ENCODE measurements at places on chromosomes 2 and 18.
A peak's percentile ranks its signal among the peaks of the same experiment; 100 is the strongest.

GRCh38 chr18:7021994-7022840 lies 95.4 kb downstream of the LAMA1 start:
- peak; percentile 39 for DNase-seq

- no peak for DNase-seq
Observed at GRCh38 chr2:124559236-124559635, 534.1 kb downstream of the CNTNAP5 start.

GRCh38 chr2:187055463-187055862 lies 206.5 kb upstream of the ZSWIM2 start:
- DNase-seq = no peak

DNA sequence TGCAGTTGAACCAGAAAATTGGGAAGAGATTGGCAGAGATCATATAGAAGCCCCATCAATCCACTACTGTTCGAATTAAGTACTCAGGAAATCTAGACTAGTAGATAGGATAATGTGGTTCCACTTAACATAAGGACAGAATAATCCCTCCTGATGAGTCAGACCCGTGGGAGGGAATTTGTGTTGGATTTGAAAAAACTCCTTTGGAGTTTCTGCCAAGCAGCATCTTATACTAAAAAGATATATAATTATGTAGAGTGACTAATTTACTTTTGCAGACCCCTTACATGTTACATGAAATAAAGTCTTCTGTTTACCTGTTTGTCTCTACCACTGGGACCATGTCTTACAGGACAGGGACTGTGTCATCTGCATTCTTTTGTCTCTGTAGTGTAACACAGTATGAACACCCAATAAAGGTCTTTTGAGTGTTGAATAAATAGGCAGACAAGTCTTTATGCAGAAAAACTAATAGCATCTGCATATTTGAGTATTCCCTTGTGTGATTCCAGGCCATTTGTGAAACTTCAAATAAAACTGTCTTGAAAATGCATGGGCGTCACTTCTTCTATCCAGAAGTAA lies 122.6 kb upstream of the DNAJC10 start:
- no peak for DNase-seq

DNA sequence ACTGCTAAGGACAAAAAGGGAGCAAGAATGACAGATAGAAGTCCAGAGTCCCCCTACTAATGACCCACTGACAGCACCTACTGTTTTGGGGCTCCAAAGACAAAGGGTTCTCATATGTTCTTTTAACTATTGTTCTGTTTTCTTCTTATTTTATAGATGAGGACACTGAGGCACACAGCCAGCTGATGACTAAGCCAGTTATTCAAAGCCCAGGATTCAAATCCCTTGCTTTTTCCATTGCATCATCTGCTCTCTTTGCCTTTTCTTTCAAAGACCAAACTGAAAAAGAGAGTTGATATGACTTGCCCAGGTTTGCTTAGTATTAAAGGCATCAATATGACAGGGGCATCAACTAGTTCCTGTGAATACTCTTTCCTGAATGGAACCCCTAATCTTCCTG lies 299.8 kb downstream of the LRATD1 start:
- no peak for DNase-seq

DNA sequence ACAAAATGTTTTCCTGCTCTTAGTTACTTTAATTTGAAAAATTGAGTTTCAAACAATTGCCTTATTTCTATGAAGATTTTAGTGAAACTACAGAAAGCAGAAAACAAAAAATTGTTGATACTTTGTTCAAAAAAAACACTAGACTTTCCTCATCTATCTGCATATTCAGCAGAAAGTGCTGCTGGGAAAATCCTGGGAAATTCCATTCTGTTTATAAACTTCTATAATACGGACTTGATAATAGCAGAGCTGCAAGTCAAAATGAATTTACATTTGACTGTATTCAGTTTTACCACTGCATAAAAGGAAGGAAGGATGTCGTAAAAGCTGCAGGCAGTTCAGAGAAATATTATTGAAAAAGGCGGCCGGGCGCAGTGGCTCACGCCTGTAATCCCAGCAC lies 24.9 kb upstream of the ERICH2 start:
- DNase-seq = no peak

DNA sequence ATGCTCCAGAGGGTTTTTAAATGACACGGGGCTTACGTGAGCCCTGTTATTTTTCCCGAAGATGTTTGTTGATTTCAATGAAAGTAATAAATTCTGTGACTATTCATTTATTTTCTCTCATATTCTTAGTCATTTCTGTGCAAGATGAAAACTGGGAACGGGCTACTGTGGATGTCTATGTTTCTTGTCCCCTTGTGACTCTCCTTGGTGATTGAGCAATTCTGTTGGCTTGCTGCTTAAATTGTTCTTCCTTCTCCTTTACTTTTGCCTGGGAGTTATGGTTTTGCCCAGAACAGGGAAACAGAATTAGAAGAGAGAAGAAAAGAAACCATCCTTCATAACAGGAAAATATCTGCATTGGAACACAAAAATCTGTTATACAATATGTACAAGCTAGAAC lies 508.2 kb upstream of the DSEL start:
- no peak for DNase-seq

DNA sequence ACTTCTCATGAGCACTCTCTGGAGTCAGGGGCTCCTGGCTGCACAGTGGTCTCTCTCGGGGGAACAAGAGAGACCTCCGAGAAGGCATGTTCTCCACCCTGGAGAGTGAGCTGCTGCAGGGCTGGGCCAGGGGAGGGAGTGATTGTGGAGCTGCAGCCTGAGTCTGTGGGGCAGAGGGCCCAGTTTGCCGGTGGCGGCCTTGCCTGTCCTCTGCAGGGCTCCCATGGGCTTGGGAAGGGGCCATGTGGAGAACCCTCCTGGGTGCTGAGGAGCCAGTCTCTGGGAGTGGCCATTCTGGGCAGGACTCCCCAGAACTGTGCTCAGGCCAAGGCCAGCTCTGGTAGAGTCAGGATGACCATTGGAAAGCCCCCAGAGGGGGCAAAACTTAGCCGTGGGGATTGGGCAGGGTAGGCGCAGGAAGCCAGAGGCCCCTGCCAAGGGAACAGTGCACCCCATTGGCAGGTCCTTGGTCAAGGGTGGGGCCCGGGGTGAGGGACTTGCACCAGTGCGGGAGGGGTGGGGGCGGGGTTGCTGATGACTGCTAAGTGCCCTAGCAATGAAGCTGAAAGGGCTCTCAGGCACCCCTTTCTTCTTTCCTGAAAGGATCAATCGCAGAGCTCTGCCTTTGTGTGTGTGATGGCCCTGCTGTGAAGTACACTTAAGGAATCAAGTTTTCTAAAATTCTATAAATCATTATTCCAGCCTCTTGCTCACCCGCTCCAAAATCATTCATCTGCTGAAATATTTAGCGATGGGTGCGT lies 69.7 kb upstream of the BOD1L2 start:
- DNase-seq = no peak

GRCh38 chr2:124309563-124310138 lies 284.6 kb downstream of the CNTNAP5 start:
- no peak for DNase-seq

- no peak for DNase-seq
Observed at GRCh38 chr2:177106212-177106611, 106.4 kb upstream of the HNRNPA3 start.
